ENCODE measurements at places on chromosomes 2 and 18.

DNA sequence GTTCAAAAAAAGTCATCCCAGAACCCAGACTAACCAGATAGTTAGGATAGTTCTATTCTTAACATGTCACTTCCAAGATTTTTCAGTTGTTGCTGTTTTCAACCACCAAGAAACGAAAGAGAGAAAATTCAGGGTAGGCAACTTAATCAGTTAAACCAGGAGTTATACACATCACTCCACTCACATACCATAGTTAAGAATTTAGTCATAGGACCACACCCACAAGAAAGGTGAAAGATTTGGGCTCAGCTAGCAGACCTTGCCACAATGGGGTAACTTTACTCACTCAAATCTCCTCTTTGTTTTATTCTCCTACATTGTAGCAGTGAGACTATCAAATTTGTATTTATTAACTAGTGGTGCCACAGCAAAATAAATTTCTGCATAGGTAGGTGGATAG, 473.6 kb downstream of the NUP35 start:
- no peak for DNase-seq

GRCh38 chr2:215622837-215623236, 187.0 kb upstream of the FN1 start:
- no peak for DNase-seq

GRCh38 chr18:7254163-7254562, 23.3 kb downstream of the LRRC30 start:
- DNase-seq: no peak

- DNase-seq: no peak
Observed at GRCh38 chr18:25621682-25622081, 269.7 kb upstream of the ZNF521 start.

DNA sequence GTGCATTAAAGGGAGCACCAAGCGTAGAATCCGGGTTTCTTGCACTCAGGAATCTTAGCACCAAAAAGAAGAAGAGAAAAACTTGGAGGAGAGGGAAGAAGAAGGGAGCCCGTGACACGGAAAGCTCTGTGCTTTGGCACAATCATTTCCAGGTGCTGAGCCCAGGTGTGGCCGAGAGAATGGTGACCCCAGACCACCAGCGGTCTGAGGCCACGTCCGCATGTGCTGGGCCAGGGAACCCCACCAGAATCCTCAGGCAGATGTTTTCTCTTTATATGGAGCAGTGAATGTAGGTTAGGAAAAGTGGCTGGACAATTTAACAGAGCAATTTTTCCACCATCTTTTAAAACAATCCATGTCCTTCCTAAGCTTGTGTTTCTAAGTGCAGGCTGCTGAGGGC, 520.9 kb downstream of the EPHA4 start:
- DNase-seq: no peak

DNA sequence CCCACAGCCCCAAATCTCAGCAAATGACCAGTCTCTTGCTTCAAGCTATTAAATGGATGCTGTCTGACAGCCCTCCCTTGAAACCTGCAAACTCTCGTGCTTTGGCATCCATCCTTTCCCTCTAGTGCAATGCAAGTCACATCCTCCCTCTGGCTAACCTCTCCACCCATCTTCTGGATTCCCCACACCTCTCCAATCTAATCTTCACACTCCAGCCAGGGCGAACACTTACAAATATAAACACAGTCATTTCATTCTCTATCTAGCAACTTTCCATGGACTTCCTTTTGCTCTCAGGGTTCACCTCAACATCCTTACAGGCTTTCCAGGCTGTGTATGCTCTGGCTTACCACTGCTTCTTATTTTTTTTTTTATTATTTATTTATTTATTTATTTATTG, 10.1 kb upstream of the NARS1 start:
- DNase-seq: no peak

DNA sequence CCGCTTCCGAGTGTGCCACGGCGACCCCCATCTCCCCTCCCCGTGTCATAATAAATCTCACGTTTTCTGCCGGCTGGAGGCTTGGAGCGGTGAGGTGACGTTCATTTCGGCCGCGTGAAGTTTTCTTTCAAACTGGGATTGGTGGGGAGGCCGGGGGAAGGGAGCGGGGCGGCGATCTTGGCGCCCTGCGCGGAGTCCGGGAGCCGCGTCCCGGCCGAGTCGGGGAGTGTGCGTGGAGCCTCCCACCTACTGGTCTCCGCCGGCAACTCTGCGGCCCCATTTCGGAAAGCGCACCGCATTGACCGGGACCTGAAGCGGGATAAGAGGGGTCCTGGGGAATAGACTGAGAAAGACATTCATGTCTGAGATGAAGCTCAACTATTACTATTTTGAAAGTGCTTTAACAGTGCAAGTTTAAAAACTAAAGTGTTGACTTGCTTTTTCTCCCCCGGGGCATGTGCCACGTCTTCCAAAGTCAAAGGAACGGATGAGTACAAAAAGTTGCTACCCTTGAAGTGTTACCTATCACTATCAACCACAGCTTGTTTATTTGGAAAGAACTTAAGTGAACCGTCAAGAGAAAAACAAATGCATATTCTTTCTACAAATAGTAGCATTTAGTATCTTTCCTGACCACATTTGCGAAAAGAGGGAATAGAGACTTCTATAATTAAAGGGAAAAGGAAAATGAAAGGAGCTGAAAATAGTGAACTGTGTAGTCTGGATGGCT, 818 bp upstream of the IKZF2 start:
- peak; percentile 29 for DNase-seq

GRCh38 chr2:120300385-120300784, 45.6 kb upstream of the INHBB start:
- DNase-seq: no peak

GRCh38 chr2:61632276-61633169, 94.4 kb upstream of the XPO1 start:
- DNase-seq: no peak

DNA sequence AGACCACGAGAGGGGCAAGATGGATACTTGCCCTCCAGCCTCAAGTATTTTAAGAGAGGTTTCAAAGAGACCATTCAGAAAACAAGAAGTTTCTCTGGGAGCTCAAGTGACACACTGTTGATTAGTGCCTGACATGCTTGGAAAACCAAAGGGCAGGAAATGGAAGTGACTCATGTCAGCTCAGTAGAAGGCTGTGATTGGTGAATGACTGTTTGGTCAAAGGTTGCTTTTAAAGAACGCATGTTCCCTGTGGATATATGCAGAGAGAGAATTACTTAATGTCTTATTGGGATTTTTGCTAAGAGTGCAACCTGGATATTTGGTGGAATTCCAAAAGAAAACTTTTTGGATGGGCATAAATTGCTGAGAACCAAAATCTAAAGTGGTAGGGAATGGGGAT, 549.9 kb downstream of the XIRP2 start:
- DNase-seq: peak; percentile 6

GRCh38 chr18:49459404-49460171, 857 bp downstream of the DYM start:
- DNase-seq: no peak

GRCh38 chr2:165193178-165193777, 10.6 kb downstream of the SCN3A start:
- DNase-seq: no peak

GRCh38 chr2:233247744-233248143, 3.7 kb upstream of the ATG16L1 start:
- peak; percentile 95 for DNase-seq

GRCh38 chr2:205628422-205628821, 53.9 kb upstream of the NRP2 start:
- DNase-seq: no peak

- no peak for DNase-seq
Observed at GRCh38 chr2:88220718-88221117, 50.6 kb downstream of the THNSL2 start.

DNA sequence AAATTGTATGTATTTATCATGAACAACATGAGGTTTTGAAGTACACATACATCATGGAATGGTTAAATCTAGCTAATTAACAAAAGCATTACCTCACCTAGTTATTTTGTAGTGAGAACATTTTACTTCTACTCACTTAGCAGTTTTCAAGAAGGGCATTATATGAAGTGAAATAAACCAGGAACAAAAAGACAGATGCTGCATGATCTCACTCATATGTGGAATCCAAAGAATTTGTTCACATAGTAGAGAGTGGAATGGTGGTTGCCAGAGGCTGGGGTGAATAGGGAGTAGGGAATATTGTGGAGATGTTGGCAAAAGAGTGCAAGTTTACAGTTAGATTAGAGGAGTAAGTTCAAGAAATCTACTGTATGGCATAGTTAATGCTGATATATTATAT, 292.0 kb downstream of the ASXL3 start:
- no peak for DNase-seq

DNA sequence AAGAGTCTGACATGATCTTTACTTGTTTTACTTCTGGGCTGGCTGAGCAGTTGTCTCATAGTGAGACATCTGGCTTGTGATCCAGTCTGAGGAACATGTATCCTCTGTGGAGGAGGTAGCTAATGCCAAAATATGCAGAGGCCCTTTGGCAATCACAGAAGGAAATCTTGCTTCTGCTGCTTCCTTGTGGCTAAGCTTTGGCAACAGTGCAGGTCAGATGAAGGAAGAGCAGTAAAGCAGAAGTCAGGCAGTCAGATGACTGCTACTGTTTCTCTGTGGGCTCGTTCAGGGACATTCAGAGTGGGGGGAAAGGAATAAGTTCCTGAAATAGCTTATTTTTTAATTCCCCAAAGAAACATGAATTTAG, 22.3 kb downstream of the DOK1 start:
- DNase-seq: no peak

- no peak for DNase-seq
Observed at GRCh38 chr2:48316753-48317750, 212.9 kb upstream of the STON1 start.

- DNase-seq: no peak
Observed at GRCh38 chr2:235603659-235604058, 109.8 kb downstream of the AGAP1 start.

DNA sequence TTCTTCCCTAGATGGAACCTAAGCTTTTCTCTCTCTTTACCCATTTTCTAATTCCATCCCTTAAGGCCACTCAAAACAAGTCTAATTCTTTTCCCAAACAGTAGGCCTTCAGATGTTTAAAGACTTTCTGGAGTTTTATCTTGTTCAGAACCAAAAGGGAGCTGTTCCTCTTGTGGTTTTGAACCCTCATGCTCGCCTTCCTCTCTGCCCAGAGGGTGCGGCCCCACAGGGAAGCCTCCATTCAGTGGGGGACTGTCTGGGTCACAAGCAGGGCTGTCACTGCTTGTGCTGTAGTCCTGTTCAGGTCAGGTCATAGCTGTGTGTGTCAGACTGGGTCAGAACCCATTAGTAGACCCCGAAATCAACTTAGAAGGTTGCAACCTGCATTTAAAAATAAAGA, 56.5 kb downstream of the TET3 start:
- DNase-seq: no peak

DNA sequence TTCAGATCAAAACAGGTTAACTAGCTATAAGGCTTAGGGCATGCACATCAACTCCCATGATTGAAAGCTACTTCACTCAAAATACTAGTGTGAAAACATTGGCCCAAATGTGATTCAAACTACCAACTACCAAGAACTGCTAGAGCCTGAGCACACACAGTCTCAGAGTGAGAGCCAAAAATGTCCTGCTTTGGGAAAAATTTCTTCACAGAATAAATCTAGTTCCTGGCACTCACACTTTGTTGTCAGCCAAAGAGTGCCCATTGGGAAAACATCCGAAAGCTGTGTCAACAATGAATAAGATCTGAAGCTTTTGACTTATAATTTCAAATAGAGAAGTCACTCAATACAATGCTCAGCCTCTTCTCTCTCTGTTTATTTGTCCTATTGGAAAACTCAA, 182.7 kb downstream of the LRATD1 start:
- DNase-seq: no peak

GRCh38 chr2:211846036-211846400, 692.6 kb downstream of the ERBB4 start:
- DNase-seq: no peak

DNA sequence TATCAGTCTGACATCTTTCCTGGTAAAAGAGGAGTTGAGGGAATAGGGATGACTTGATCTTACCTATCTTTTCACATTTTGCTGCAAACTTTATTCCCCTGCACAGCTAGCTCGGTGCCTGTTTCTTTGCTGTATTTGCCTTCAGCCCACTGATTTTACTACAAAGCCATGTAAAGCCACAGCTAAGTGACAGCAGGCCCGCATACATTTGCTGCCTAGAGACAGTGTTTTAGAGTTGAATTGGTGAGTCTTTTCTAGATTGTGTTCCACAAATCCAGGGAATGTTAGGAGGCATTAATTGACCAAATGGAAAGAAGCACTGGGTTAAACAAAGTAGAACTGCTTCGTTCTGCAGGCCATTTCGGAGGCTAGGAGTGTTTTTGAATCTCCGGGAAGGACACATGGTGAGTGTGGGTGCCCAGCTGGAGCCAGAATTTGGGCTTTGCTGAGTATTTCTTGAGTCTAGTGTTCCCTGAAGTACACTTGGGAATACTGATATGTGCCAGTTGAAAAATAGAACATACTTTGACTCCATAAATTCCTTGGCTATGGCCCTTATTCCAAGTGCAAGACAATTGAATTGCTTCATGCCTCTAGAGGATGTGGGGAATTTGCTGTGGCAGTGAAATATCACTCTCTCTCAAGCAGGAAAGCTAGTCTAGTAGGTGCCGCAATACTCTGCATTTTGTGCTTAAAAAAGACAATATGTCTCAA, 329.8 kb downstream of the PTPRM start:
- DNase-seq: no peak

DNA sequence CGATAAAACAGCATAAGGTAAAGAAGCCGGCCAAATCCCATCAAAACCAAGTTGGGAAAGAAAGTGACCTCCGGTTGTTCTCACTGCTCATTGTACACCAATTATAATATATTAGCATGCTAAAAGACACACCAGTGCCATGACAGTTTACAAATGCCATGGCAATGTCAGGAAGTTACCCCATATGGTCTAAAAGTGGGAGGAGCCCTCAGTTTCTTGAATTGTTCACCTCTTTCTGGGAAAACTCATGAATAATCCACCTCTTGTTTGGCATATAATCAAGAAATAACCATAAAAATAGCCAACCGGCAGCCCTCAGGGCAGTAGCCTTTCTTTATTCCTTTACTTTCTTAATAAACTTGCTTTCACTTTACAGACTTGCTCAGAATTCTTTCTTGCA, 544.9 kb upstream of the SETBP1 start:
- no peak for DNase-seq

GRCh38 chr2:160409480-160409879, 84.1 kb downstream of the RBMS1 start:
- DNase-seq: no peak

DNA sequence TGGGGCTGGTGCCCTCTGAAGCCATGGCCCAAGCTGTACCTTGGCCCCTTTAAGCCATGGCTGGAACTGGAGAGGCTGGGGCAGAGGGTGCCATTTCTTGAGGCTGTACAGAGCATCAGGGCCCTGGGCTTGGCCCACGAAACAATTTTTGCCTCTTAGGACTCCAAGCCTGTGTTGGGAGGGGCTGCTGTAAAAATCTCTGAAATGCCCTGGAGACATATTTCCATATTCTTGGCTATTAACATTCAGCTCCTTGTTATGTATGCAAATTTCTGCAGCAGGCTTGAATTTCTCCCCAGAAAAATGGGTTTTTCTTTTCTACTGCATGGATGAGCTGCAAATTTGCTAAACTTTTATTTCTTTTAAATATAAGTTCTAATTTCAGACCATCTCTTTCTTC, 834.0 kb downstream of the DSC3 start:
- DNase-seq: no peak

All from LoVo (cell line).